ENCODE measurements at places on chromosomes 16 and 17. TPM values are rescaled to one million over a fixed set of nuclear protein-coding genes. Genes with fewer than 3 reads are reported as not detected.

- DNase-seq = no peak
These were observed 83.2 kb upstream of the HNF1B start for GRCh38 chr17:37827905-37828650.

- DNase-seq = no peak
These were observed 17.3 kb downstream of the CRYBA1 start for GRCh38 chr17:29263916-29264315.

- no peak for DNase-seq
These were observed 4.5 kb upstream of the BANP start for GRCh38 chr16:87946596-87947347.

- DNase-seq = no peak
These were observed 8.6 kb downstream of the ADGRG5 start for GRCh38 chr16:57551057-57551456.

- no peak for DNase-seq
These were observed 64.8 kb downstream of the CACNG1 start for GRCh38 chr17:67109111-67109510.

Gene KRT34
- total RNA-seq = 0.74 TPM

GRCh38 chr16:89422905-89423630 is 67.3 kb downstream of the ANKRD11 start:
- no peak for DNase-seq

DNA sequence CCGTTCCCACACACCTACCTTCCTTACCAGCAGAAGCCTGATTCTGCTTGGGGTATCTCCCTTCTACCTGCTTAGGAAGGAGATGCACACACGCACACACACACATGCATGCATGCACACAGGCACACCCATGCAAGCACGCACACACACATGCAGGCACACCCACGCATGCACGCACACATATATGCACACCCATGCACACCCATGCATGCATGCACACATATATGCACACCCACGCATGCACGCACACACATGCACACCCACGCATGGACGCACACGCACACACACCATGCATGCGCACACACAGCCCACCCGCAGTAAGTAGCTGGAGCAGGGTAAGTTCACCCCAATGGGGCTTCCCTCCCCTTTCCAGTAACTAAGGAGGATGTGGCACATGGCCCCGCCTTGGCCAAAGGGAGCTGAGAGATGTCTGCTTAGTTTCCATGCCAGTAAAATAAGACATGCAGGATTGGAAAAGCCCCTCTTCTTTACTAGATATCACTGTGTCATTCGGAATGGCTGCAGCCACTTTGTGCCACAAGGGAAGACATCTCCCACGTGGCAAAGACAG is 33.7 kb downstream of the ADCY9 start:
- DNase-seq = no peak

Gene C16orf92
- not detected for total RNA-seq

- DNase-seq = no peak
These were observed 12.8 kb downstream of the CRYM start for GRCh38 chr16:21265104-21265837.

Gene RAP1GAP2
- total RNA-seq = 22.6 TPM

GRCh38 chr16:49890876-49891275 is 35.0 kb upstream of the ZNF423 start:
- no peak for DNase-seq

- DNase-seq = no peak
These were observed at the start of gene PLXDC1 for GRCh38 chr17:39151150-39151942. Gene PLXDC1, minus strand, starts transcription at chr17:39151637. Its CDS starts 200 bp downstream, at chr17:39151437.

DNA sequence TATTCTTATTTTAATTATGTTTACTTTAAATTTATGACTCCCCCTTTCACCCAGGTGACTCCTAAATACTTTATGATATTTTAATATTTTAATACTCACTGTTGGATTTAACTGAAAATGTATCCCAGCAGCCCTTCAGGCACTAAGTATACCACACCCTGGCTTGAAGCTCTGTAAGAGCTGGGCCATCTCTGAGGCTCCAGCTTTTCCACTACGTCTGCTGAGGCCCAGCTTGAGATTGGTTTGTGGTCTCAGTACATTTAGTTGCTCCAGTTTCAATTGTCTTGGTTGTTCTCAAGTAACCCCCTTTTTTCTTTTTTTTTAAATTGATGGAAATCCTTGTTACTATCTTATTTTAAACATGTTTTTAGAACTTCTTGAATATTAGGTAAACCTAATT is 27.0 kb upstream of the CAPNS2 start:
- DNase-seq = no peak

GRCh38 chr16:54602666-54603065 is 316.1 kb upstream of the IRX3 start:
- DNase-seq = no peak

- no peak for DNase-seq
These were observed 41.1 kb downstream of the TSC2 start for GRCh38 chr16:2088759-2089358.

Data from vagina (tissue), 2 donors.